Suprapubic skin (tissue), 4 donors: ENCODE measurements at places on chromosomes 2 and 18.

GRCh38 chr18:7605705-7606104 lies 38.6 kb downstream of the PTPRM start:
- no peak for DNase-seq

DNA sequence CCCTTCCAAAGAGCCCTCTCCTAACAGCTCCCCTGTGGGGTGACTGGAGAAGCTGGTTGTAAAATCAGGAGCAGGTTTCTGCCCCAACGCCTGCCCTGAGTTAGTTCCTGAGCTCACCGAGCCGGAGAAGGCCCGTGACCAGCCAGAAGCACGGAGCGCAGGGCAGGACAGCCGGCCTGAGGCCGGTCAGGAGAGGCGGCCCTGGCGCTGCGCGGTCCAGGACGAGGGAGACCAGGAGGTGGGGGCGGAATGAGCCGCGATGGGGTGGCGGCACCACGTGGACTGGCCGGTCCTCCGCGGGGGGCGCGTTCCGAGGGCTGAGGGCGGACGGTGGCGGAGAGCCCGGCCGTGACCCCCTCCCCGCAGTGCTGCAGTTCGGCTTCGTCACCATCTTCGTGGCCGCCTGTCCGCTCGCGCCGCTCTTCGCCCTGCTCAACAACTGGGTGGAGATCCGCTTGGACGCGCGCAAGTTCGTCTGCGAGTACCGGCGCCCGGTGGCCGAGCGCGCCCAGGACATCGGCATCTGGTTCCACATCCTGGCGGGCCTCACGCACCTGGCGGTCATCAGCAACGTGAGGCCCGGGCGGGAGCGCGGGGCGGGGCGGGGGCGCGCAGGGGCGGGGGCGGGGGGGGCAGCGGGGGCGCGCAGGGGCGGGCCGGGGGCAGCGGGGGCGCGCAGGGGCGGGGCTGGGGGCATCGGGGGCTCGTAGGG lies 29.0 kb downstream of the ANO7 start:
- DNase-seq = peak; percentile 83

- no peak for DNase-seq
Measured at GRCh38 chr2:47253447-47253846, 98.3 kb upstream of the STPG4 start.

DNA sequence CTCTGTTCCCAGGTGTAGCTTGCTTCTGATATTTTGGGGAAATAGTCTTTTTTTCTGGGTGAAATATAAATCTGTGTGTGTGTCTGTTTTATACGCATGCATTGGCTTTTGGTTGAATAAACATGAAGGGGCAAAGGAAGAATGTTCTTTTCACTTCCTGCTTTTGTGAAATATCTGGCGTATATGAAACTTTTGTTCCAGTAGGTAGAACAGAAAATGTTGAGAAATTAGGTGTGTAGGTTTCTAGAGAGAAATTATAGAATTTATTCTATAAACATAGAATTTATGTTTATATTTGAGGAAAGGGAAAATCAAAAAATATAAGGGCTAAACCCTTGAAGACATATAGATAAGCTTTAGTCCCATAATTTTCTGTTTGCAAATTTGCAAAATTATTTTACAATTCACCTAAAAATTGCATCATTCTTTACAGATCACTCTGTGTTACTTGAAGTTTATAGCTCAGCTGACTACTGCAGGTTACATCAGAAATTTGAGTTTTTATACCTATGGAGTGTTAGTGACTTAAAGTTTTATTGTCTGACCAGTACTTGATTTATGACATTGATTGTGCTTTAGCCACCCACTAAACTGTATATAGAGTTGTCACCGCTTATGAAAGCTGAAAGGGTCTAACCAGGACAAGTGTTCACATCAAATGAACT lies 116.1 kb downstream of the FAM117B start:
- no peak for DNase-seq

- no peak for DNase-seq
Measured at GRCh38 chr2:132814651-132815050, 144.6 kb upstream of the LYPD1 start.

DNA sequence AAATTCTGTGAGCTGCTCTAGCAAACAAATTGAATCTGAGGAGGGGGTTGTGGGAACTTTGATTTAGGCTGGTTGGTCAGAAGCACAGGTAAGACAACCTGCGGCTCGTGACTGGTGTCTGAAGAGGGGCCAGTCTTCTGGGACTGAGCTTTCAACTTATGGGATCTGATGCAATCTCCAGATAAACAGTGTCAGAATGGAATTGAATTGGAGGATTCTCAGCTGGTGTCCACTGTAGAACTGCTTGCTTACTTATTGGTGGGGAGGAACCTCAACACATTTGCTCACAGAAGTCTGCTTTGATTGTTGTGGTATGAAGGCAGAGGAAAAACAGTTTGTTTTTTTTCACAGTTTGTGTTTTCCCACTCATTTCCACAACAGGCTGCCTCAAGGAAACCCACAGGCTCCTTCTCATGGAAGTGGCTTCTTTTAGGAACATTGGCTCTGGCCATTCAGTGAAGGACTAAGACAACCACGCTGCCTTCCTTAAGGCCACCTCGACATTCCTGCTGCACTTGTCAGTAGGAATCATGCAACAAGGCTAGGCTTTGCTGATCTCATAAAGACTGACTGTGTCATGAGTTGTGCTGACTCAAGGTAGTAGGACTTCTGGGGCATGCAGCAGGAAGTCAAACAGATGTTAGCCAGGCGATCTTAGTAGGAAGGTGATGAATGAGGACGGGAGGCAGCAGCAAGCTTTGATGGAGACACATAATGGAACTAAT lies 104.7 kb downstream of the TSN start:
- no peak for DNase-seq

DNA sequence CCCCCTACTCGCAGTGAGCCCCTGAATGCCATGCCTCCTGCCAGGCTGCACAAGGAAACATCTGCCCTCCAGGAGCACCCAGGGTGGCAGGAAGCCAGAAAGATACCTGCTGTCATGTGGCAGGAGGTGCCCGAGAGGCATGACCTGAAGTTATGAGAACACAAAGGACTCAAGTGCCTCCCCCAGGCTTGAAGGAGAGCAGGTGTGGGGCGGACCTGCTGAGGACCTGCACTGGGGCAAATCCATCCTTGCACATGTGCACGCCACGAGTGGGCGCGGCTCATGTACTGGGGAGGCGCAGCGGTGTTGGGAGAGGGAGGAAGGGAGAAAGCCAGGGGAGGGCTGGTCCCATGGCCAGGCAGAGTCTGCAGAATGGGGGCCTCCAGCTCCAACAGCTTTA lies 26.9 kb downstream of the SDC1 start:
- no peak for DNase-seq

GRCh38 chr18:39399662-39400061 lies 1834.1 kb upstream of the CELF4 start:
- no peak for DNase-seq

GRCh38 chr2:186670831-186671230 lies 23.0 kb upstream of the FAM171B start:
- DNase-seq = no peak

DNA sequence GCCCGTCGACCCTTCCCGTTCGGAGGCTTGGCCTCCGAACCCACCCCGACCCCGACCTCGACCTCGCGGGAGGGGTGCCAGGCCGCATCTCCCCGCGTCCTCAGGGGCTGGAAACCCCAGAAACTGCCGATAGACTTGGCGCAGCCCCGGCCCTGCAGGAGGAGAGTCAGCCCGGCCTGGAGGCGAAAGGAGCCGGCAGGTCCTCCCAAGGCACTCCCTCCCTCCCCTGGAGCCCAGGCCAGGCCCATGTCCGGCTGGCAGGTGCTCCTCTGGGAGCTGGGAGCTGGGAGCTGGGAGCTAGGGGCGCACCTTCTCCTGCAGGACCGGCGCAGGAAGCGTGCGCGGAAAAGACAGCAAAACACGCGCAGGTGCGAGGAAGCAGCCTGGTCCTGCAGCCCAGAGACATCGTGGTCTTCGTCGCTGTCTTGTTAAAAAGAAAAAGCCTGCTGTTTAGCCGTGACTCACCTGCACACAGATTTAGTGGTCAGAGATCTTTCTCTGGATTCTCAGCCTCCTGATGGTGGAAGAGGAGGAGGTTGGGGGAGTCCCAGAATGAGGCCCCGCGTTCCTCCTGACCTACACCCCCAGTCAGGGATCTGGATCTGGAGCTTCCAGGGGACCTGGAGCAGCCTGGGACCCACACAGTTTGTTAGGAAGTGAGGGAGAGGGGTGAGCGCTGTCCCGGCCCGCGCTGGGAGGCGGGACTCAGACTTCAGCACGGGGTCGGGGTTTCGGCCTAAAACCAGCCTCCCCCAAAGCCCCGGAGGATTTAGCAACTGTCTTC lies 660 bp upstream of the MBP start:
- peak; percentile 82 for DNase-seq

DNA sequence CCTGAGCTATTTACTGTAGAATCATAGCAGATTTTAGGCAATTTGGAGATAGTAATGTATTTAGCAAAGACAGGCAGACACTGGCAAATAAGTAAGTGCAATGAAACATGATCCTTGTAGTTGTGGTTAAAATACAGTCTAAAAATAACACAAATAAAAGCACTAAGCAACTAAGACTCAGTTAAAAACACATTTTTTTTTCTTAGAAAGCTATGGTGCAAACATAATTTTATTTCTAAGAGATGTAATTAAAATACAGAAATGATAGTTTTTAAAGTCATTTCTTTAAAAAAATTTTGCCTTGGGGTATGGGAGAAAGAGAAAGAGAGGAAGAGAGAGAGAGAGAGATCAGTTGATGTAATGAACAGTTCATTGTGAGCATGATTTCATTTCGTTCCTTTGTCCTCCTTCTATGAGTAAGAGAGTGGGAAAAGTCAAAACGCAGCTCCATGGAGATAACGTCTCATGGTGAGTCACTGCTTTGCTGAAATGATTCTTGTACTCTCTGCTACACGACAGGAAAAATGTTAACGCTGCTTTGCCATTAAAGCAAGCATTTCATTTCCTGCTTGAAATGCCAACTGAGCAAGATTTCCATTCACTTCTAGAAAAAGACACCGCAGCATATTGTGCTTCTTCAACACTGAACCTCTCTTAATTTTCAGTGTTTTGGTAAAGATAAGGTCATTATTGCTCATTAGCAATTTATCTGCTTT lies 61.3 kb upstream of the PGAP1 start:
- DNase-seq = no peak

DNA sequence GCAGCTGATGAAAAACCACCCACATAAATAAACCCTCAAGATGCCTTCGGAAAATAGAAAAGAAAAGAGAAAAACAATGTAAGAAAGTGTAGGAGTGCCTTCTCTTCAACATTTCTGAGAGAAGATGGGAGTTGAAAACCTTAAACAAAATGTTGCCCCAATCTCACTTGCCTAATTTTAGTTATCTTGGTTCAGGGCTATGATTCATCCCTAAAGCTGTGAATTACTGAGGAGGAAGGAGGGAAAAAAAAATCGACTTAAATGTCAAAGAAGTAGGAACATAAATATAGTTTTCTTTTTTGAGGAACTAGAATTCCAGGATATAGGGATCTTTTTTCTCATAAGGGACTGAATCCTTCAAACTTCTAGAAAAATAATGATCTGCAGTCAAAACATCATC lies 360.3 kb downstream of the TGIF1 start:
- DNase-seq = no peak

GRCh38 chr2:238523158-238524110 lies 96.7 kb downstream of the ASB1 start:
- DNase-seq = peak; percentile 91

- no peak for DNase-seq
Measured at GRCh38 chr2:10052216-10052615, 8.9 kb downstream of the KLF11 start.

GRCh38 chr2:60974652-60975051 lies 42.9 kb upstream of the PEX13 start:
- DNase-seq = no peak

DNA sequence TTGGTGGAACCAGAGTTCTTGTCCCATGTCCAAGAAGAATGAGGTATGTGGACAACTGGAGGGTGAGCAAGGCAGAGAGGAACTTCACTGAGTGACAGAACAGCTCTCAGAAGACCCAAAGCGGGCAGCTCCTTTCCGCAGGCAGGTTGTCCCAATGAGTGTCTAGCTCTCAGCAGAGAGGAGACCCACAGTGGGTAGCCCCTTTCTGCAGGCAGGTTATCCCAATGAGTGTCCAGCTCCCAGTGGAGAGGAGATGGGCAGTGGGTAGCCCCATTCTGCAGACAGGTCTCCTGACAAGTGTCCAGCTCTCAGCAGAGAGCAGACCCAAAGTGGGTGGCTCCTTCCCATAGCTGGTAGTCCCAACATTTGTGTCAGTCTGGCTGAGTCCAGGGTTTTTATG lies 69.6 kb downstream of the SRBD1 start:
- DNase-seq = no peak

- no peak for DNase-seq
Measured at GRCh38 chr2:96329456-96329855, 4.3 kb downstream of the ITPRIPL1 start.

DNA sequence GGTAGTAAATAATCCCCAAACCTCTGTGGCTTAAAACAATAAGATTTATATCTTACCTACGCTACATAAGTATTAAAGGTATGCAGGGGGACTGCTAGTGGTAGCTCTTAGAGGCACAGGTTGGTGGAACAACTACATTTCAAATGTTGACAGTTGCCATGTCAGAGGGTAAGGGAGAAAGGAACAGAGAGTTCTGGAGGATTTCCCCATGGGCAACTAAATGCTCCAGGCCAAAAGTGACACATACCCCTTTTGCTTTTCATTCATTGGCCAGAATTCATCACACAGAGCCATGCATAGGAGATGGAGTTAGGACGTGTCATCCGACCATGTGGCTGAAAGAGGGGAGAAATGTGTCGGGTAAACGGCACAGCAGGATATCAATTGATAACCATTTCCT lies 133.2 kb downstream of the NAPG start:
- DNase-seq = no peak

- DNase-seq = no peak
Measured at GRCh38 chr2:26646986-26647672, 6.0 kb upstream of the CIB4 start.

GRCh38 chr2:146989741-146990140 lies 855.1 kb upstream of the ACVR2A start:
- DNase-seq = no peak

- DNase-seq = no peak
Measured at GRCh38 chr18:34352385-34353163, 127.9 kb upstream of the NOL4 start.

DNA sequence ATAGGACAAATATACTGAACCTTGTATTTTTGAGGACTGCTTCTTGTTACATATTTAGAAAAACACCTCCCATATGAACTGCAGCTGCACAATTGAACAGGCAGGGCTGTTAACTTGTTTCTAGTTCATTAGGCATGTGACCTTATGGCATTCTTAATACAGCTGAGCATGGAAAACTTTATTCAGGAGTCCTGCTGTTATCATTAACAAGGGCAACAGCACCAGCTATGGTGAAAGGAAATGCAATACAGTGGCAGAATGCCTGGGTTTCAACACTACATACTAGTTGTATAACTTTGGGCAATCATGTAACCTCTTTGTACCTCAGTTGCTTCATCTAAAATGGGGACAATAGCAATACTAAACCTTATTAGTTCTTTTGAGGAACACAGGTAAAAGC lies 71.8 kb downstream of the GDF7 start:
- no peak for DNase-seq

GRCh38 chr18:5238371-5238976 lies 41.4 kb upstream of the AKAIN1 start:
- DNase-seq = peak; percentile 66

- no peak for DNase-seq
Measured at GRCh38 chr2:128578406-128579390, 260.0 kb upstream of the HS6ST1 start.
